PC-3 (cell line): ENCODE measurements at places on chromosomes 3 and 15. TPM values are rescaled to one million over a fixed set of nuclear protein-coding genes. Genes with fewer than 3 reads are reported as not detected.

Gene CLSTN2
- not detected in 2 replicates for total RNA-seq

Gene TMF1
- 6.4 and 7.2 TPM in 2 replicates for total RNA-seq

- no peak overlapping the region for H3K27ac ChIP-seq
- H3K4me1 ChIP-seq = no peaks in the 10 kb centered on the region
- DNase-seq = no peak
- H3K36me3 ChIP-seq = peaks cover 61% of the 10 kb centered on the region
- H3K4me3 ChIP-seq = no peak overlapping the region
Observed at GRCh38 chr3:155919728-155920127, 49.3 kb downstream of the GMPS start.

- H3K4me1 ChIP-seq = no peaks in the 10 kb centered on the region
- no peak overlapping the region for H3K27ac ChIP-seq
- no peak overlapping the region for H3K4me3 ChIP-seq
- H3K27me3 ChIP-seq = no peaks in the 10 kb centered on the region
Observed at GRCh38 chr3:123523023-123523412, 61.8 kb downstream of the HACD2 start.

GRCh38 chr15:29539736-29540135, 270.1 kb upstream of the NSMCE3 start:
- no peak for DNase-seq
- H3K4me3 ChIP-seq = no peak overlapping the region
- H3K4me1 ChIP-seq = no peaks in the 10 kb centered on the region

DNA sequence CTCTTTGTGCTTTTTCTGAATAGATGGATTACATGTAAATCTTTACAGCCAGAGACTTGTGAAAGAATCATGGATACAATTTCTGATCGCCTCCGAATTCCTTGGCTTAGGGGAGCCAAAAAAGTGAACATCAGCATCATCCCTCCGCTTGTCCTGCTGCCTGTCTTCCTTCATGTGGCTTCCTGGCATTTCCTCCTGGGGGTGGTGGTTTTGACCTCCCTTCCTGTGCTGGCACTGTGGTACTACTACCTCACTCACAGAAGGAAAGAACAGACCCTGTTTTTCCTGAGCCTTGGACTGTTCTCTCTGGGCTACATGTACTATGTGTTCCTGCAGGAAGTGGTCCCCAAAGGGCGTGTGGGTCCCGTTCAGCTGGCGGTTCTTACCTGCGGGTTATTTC, 5.9 kb downstream of the ZDHHC23 start:
- no peak overlapping the region for H3K27ac ChIP-seq
- H3K4me1 ChIP-seq = peaks cover 4% of the 10 kb centered on the region
- H3K27me3 ChIP-seq = no peaks in the 10 kb centered on the region
